Daoy (cell line): ENCODE measurements at places on chromosomes 7 and 10. TPM values are rescaled to one million over a fixed set of nuclear protein-coding genes. Genes with fewer than 3 reads are reported as not detected.

DNA sequence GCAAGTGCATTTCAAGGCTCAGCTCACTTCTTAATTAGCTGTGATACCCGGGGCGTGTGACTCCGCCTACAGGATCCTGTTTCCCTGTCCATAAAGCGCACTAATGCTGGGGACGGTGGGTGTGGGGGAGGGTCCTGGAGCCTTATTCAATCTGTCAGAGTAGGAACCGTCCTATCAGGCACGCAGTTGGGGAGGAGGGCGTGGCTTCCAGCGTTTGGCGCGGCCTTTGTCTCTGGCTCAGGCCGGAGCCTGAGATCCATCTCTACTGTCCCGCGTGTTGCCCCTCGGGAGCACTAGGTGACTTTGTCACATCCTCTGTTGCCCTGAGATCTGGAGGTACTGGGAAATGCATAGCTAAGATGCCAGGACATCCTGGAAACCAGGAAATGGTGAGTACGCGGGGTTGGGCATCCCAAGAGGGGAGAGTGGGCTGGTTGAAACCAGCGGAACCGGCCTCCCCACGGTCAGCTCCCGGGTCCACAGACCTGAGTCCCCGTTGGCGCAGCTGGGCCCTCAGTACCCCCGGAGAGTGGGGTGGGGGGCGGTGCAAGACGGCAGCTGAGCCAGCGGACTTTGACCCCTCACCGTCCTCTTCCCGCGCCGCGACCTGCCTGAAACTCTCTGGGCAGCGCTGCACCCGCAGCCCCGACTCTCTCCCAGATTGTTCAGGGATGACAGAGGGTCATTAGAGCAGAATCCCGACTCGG is 104.4 kb upstream of the ZNF92 start:
- peak; percentile 99 for DNase-seq

DNA sequence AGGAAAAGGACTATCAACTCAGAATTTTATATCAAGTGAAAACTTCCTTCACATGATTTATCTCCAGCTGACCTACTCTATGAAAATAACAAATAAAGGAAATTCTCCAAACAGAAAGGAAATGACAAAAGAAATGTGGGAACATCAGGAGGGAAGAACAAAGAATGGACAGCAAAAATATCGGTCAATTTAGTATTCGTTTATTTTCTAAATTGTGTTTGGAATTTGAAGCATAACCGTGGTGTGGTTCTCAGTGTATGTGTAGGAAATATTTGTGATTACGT is 8.7 kb downstream of the WDR37 start:
- no peak for DNase-seq

GRCh38 chr10:29669149-29669548 is 34.4 kb upstream of the SVIL start:
- DNase-seq = peak; percentile 57

UFSP1 gene
- 4.8 and 6.1 TPM in 2 replicates for total RNA-seq

NKX2-3 gene
- 0.17 TPM in 1 of 2 replicates, not detected in the other for total RNA-seq

AEBP1 gene
- total RNA-seq = not detected in 2 replicates

NDUFB2 gene
- 404 and 566 TPM in 2 replicates for total RNA-seq

TSPAN12 gene
- 15.9 and 17.7 TPM in 2 replicates for total RNA-seq

OR2A1 gene
- total RNA-seq = 0.17 TPM in 1 of 2 replicates, not detected in the other
